Liver (tissue), 10 donors: ENCODE measurements at places on chromosomes 2 and 18. TPM values are rescaled to one million over a fixed set of nuclear protein-coding genes. Genes with fewer than 3 reads are reported as not detected.

- no peak for DNase-seq
These were observed 73.4 kb downstream of the CDCA7 start for GRCh38 chr2:173427887-173428668.

The LGALSL gene
- total RNA-seq = 8.7 TPM

The KCNIP3 gene
- 0.65 TPM for total RNA-seq

DNA sequence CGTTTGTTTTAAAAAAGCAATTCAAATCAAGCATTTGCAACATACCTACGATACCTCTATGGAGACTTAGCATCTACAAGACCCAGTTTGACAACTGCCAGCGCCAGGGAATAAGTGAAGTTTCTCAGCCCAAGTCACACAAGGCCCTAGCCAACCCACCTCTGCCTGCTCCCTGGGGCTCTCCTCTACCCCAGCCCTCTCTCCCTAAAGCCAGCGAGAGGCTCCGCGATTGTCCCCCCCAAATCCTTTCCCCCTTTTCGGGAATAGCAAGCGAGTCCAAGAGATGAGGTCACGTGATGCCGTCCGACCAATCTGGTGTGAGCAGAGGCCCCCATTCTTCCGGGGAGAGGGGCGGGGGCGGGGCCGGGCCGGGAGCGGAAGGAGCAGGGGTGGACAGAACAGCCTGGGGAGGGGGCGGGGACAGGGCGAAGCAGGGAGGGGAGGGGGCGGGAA is 102.2 kb upstream of the RAB6C start:
- peak; percentile 87 for DNase-seq
